ENCODE measurements at places on chromosomes 2 and 18.
A peak's percentile ranks its signal among the peaks of the same experiment; 100 is the strongest.

- DNase-seq, result no peak
Measured at GRCh38 chr18:13910501-13910900, 4.8 kb downstream of the MC2R start.

GRCh38 chr2:33644215-33644614 is 45.1 kb upstream of the FAM98A start:
- no peak for DNase-seq

GRCh38 chr2:102029952-102030351 is 38.2 kb downstream of the IL1R2 start:
- no peak for DNase-seq

DNA sequence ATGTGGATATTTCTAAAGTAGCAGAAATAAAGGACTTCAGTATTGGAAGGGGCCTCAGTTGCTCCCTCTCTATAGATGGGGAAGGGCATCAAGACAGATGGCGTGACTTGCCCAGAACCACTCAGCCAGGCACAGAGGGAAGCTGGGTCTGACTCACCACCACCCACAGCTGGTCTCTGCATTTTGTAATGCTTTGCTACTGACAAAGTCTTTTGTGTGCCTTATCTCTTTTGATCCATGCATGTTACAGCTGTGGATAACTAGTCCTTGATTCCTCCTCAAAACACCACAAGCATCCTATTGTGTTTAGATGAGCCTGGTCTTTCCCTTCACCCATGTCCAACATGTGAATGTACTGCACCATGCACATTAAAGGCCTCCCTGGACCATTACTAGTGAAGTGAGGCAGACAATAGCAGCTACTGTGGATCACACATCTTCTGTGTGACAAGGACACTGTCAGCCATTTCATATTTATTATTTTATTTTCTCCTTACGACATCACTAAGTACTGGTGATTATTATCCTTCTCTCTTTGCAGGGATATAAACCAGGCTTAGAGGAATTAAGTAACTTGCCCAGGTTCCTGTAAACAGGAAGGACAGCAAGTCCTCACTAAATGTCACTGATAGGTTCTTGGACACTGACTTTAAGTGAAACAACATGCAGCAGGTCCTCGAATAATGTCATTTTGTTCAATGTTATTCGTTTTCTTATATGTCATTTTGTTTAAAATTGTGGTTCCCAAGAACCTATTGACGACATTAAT is 29.6 kb upstream of the IL37 start:
- peak; percentile 86 for DNase-seq

GRCh38 chr2:55482186-55482884 is 37.2 kb upstream of the CFAP36 start:
- peak; percentile 30 for DNase-seq

DNA sequence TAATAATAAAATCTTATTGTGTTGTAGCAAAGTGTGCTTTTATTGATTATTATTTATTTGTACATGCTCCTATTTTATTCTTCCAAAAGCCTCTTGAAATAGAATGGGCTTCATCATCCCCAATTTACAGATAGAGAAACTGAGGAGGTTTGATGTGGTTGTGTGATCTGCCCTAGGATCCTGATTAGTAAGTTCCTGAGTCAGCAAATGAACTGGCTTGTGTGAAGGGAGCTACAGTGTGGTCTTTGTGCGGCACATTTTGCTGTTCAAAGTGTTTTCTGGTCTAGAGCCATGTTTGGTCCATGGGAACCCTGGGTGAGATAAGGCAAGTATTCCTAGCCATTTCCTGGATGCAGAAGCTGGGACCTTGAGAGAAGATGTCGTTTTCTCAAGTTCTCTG is 326.9 kb downstream of the MEIS1 start:
- DNase-seq, result no peak

DNA sequence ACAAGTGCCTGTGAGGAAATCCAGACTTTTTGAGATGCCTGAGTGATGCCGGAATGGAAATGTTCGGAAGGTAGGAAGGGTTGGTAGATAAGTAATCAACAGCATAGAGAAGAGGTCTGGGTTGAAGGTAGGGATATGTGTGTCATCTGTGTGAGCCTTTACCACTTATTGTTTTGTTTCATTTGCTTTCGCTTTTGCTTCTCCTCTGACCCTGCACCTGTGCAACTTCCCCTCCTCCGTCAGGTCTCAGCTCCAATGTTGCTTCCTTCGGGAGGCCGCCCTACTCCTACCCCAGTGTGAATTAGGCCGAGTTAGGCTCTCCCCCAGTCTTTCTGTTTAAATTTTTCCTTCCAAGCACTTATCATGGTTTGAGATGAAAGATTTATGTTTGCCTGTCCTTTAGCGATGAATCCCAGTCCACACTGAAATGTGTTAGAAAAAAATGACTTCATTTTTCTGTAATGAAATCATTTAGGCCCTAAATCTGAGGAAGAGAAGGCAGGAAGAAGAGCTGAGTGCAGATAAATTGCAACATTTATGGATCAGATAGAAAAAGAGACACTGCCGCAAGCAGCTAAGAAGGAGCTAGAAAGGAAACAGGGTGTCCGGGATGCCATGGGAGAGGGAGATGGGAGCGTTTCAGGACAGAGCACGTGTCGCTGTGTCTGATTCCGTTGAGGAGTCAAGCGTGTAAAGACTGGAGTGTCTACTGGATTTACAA is 139.6 kb upstream of the PELI1 start:
- peak; percentile 72 for DNase-seq

GRCh38 chr18:42305869-42306593 is 351.0 kb downstream of the PIK3C3 start:
- no peak for DNase-seq
